ENCODE measurements at places on chromosomes 3 and 15. TPM values are rescaled to one million over a fixed set of nuclear protein-coding genes. Genes with fewer than 3 reads are reported as not detected.

- DNase-seq: peak; percentile 70
- no peak overlapping the region for H3K4me3 ChIP-seq
- H3K4me1 ChIP-seq: peaks cover 12% of the 10 kb centered on the region
- no peaks in the 10 kb centered on the region for H3K36me3 ChIP-seq
Observed at GRCh38 chr3:186821429-186822387, 15.4 kb upstream of the RFC4 start.

DNA sequence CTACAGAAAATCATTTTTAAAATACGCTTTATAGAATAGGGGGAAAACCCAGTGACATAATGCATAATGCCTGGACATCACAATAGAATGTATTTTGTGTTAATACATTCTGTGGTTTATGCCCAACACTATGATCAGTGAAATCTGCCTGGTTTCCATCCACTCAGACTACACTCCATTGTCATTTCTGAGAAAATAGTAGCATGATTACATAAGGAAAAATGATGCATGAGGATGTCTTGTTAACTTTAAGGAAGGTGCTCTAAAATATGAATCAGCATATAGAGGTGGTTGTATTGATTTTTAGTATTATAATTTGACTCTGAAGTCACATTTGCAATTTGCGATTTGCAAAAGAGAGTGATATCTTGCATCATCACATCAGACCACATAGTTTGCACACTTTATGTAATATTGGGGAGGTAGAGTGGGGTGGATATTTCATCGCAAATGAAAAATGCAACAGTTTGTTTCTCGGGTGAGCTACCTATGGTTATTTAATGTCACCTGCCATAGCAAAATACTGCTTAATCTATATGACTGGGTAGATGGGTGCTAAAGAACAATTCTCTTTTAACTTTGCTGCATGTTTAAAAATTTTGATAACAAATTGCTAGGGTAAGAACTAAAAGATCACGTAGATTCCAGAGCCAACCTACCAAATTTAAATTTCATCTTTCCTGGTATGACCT lies 403.9 kb downstream of the IL5RA start:
- no peak overlapping the region for H3K4me3 ChIP-seq
- no peaks in the 10 kb centered on the region for H3K4me1 ChIP-seq
- H3K27ac ChIP-seq: no peak overlapping the region
- H3K27me3 ChIP-seq: no peaks in the 10 kb centered on the region

DNA sequence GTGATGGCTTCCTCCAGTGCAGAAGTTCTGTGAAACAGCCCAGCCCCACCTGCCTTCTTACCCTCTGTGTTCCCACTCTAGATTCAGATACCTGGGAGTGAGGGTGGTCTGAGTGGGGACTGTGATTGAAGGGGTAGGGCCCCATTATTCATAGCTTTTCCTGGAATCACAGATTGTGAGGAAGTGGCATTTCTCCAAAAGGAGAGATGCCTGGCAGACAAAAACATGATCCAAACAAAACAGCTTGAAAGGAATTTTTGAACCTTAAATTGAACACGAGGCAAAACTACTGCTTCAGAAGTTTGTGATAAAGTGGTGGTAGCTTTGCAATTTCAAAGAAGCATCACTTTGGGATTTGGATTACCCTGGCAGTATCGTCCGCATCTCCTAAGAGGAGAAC lies 29.2 kb upstream of the NEO1 start:
- no peak overlapping the region for H3K4me3 ChIP-seq
- no peaks in the 10 kb centered on the region for H3K36me3 ChIP-seq
- no peak overlapping the region for H3K27ac ChIP-seq
- H3K4me1 ChIP-seq: no peaks in the 10 kb centered on the region
- peaks cover 4% of the 10 kb centered on the region for H3K27me3 ChIP-seq

DNA sequence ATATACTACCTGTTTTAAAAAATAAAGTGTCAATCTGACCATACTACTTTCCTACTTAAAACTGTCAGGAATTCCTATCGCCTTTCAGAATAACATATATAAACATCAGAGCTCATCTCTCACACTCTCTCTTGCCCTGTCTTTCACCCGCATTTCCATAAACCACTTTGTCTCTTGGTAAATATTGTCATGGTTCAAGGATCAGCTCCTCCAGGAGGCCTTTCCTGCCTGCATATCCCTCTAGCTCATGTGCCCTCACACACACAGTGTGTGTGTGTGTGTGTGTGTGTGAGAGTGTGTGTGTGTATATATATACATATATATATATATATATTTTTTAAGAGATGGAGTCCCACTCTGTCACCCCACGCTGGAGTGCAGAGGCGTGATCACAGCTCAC lies 6.7 kb downstream of the SUMF1 start:
- H3K27me3 ChIP-seq: no peaks in the 10 kb centered on the region
- no peak overlapping the region for H3K4me3 ChIP-seq
- no peak overlapping the region for H3K27ac ChIP-seq
- no peaks in the 10 kb centered on the region for H3K36me3 ChIP-seq
- DNase-seq: no peak

Gene TM6SF1
- 0.42 TPM for total RNA-seq

Gene LRRC34
- not detected for total RNA-seq

Gene ST3GAL6
- total RNA-seq: 0.89 TPM

Gene ALDH1A2
- total RNA-seq: not detected
